Dorsolateral prefrontal cortex (tissue), 122 donors: ENCODE measurements at places on chromosomes 4 and X.

DNA sequence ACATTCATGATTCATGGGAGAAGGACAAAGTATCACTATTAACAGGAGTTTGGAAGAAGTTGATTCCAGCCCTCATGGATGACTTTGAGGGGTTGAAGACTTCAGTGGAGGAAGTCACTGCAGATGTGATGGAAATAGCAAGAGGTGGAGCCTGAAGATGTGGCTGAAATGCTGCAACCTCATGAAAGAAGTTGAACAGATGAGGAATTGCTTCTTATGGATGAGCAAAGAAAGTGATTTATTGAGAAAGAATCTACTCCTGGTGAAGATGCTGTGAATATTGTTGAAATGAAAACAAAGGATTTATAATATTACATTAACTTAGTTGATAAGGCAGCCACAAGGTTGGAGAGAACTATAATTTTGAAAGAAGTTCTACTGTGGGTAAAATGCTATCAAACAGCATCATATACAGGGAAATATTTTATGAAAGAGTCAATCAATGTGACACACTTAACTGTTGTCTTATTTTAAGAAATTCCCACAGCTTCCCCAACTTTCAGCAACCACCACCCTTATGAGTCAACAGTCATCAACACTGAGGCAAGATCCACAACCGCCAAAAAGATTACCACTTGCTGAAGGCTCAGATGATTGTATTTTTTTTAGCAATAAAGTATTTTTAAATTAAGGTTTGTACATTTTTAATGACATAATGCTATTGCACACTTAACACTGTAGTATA lies 302.6 kb downstream of the CBLL2 start:
- no peak for DNase-seq

DNA sequence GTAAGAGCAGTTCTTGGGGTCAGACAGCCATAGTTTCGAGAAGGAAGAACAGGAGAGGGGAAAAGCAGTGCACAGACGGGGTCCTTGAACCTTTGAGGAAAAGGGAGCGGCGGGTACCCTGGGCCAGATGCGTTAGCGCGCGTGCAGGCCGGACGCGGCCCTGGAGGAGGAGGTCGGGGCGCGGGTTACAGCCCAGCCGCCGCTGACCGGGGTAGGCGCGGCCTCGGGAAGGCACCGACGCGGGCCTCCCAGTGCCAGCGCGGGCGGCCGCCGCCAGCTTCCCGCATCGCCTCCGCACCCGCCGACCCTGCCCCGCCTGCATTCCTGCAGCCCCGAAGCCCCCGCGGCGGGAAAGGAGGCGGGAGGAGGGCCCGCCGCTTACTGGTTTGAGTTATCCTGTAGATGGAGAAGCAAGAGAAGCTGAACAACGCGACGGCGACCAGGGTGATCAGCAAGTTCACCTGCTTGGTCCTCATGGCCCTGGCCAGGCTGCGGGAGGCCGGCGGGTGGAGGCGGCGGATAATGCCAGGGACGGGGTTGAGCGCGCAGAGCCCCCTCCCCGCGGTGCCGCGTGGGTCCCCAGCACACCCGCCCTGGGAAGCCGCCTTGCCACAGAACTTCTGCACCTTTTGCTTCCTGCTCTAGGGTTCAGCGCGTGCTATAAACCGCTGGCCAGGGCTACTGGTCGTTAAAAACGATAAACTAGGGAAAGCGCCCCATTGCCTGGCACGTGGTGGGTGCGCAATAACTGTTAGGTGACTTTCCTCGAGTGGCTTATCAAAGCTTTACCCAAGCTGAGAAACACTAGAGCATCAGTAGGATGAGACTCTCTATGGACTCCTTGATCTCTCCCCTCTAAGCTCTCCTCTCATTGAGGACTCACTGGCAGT lies at the start of gene MGAT4D:
TSS of gene MGAT4D (minus strand) at position 547 of the 890 bp plus-strand sequence. CDS start at position 476, 71 bp downstream.
- no peak for DNase-seq

DNA sequence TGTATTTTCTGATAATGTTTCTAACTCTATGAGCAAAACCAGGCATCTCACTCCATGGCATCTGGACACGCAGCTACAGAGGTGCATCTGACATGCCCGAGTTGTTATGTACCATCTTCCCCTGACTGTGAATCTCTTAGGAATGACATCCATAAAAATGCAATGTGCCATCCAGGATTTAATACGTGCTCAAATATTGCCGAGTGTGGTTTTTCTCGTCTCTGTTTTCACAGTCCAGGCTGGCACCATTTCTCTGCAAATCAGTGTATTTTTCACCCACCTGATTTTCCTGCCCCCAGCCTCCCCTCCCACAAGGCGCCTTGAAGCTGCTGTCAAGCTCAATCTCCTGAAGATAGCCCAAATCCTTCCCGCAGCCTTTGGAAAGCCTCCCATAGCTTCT lies 154.6 kb downstream of the DHRSX start:
- no peak for DNase-seq

GRCh38 chrX:68761086-68761485 lies 67.7 kb upstream of the EFNB1 start:
- DNase-seq = no peak

- DNase-seq = no peak
These were observed 510.6 kb upstream of the DIPK2B start for GRCh38 chrX:45711231-45711630.

DNA sequence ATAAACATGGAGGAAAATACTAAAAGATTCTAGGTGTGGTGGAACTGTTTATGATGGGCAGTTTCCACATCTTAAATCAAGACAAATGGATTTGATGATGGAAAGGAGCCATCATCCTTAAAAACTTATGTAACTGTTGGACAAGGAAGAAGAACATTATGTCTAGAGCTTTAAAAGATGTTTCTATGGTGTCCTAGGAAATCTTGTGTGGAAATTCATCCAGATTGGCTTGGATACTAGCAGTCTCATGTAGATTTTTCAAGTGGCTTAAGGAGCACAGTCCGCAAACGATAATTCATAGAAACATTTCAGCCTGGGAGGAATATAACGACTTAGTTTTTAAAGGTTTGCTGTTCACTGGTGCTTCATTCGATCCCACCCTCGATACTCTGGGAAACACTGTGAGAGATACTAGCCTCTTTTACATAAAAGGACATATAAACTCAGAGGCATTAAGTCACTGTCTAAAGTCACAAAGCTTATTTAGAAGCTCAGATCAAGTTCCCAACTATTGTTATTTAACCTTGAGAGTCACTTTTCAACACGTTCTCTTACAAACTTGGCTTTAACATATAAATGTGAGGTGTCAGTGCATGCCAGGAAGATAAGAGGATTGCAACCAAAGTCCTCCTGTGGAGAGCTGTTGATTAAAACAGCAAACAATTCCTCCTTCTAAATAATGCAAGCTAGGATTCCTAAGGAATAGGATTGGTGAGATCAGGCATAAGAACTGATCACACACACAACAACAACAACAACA lies 135.7 kb upstream of the SCML1 start:
- no peak for DNase-seq

GRCh38 chr4:122742933-122743829 lies 10.7 kb downstream of the BBS12 start:
- DNase-seq = no peak
